ENCODE measurements at places on chromosomes 13 and 19.

GRCh38 chr13:70415136-70415535 is 306.9 kb upstream of the KLHL1 start:
- no peak for DNase-seq

DNA sequence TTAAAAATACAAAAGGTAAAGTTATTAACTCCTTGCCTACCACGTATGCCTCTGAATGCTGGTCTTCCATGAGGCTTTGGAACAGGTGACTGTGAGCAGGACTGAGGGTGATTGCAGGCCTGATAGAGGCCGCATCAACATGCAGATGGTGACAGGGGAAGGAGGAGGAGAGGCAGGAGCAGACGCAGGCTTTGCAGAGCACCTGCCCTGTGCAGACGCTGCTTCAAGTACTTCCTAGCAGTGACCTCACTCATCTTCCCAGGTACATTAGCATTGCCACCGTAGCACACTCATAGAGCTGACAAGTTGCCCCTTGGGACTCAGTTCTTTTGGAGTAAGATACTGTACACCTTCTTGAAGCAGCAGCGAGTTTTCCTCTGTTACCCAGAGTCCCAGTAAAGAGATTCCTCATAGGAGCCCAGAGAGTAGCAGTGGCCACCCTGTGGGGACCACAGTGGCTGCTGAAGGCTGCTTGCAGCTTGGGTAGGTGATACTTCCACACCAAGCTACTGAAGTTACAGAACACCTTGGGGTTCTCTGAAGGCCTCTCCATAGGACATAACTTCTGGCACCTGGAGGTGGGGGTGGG is 56.0 kb downstream of the ZNF536 start:
- DNase-seq: no peak

DNA sequence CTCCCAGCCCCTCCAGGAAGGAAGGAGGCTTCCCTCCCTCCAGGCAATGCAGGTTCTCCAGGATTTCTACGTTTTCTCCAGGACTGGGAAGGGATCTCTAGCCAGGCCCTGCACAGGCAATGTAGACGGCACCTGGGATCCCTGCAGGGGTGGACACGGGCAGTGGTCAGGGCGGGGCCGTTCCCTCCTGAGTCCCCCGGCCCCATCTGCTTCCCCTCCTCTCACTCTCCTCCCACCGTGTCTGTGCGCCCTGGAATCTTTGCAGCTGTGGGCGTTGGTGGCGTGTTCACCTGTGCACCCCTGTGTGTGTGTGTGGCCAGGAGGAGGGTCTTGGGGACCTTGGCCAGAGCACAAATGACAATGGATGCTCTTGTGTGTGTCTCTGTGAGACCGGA is 10.0 kb downstream of the NRTN start:
- no peak for DNase-seq

DNA sequence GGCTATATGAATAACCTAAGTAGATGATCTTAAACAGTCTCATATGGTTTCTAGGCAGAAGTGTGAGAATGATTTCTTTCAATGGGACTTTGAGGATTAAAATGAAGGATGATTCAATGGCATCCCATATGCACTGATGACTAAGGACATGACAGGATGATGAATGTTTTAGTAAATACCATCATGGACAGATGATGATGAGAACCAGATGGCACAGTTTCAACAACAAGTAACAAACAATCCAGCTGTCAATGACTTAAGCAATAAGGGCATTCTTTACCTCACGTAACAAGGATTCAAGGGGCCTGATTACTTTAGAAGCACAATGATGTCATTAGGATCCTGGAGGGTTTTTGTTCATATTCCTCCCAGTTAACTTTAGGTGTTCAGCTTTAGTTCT is 2678.4 kb downstream of the PCDH9 start:
- DNase-seq: peak; percentile 89

DNA sequence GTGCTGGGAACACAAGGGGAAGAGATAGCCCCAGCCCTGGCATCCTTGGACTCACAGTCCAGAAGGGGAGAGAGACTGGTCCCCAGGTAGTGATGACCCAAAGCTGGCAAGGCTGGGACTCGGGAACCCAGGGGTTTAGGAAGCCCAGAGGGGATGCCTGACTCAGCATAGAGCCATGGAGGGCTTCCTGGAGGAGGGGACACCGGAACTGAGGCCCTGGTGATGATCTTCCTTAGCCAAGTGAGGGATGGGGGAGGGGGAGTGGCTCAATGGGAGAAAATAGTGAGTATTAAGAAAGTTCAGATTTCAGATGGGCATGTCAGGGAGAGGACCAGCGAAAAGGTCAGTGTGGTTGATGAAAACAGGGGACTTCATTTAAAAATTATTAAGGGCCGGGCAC is 26.8 kb downstream of the EXOC3L2 start:
- DNase-seq: no peak

GRCh38 chr19:6172074-6172863 is 36.8 kb downstream of the ACSBG2 start:
- DNase-seq: no peak

DNA sequence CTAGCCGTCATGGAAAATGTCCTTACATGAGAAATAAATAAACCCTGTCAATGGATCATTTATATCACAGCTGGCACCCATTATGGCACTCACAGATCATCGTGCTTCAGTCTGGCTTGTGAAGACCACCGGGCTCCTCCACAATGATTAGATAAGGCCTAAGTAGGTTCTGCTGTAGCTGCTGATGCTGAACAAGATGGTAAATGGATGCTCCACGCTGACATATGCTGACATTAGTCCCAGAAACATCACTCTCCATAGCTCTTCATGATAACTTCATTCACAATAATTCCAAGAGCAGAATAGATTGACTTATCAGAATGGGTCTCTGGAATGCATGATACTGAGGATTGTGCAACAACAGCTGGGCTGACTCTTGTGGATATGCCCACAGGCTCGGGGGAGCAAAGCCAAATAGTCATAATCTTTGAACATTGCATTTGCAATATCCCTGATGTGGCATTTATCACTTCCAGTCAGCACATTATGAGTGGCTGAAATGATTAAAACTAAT is 63.8 kb upstream of the RXFP2 start:
- peak; percentile 60 for DNase-seq

DNA sequence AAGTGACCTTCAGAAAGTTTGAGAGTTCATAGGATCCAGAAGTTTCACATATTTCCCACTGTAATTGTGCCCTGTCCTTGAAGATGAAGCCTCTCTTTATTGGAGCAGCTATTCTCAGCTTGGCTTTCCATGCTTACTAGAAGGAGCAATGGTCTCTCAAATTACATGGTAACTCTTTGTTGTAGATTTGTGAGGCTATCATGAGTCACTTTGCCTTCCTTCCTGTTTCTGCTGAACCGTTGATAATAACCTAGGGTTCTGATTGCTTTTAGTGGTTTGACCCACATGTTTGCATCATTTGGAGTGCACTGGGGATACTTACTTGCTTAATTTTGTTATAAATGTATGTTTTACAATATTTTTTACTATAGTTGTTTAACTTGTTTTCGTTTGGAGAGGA is 772.9 kb upstream of the SLITRK6 start:
- DNase-seq: peak; percentile 57

DNA sequence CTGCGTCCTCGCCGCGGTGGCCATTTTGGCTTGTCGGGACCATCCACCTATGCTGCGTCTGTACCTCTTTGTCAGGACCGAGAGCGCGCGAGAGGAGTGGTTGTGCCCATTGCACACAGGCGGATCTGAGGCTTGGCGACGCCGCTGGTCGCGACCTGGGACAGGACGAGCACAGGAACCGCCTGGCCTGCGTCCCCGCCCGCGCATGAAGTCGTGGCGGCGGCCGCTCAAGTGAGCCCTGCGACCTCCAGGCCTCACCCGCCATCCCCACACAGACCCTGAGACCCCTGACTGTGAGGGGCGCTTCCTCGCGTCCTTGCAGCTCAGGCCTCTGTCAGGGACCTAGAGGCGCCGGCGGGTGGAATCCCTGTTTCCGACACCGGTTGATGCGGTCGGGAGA is 16.8 kb downstream of the ZNF586 start:
- no peak for DNase-seq

GRCh38 chr19:15210323-15210781 is 9.6 kb upstream of the NOTCH3 start:
- DNase-seq: peak; percentile 94

GRCh38 chr19:12733369-12734214 is 892 bp downstream of the TRIR start:
- peak; percentile 74 for DNase-seq

GRCh38 chr13:40776681-40777165 is 5.7 kb upstream of the MRPS31 start:
- peak; percentile 27 for DNase-seq

GRCh38 chr19:23561341-23561740 is 125.7 kb downstream of the ZNF675 start:
- no peak for DNase-seq

GRCh38 chr19:30326393-30326710 is 45.8 kb upstream of the ZNF536 start:
- no peak for DNase-seq

DNA sequence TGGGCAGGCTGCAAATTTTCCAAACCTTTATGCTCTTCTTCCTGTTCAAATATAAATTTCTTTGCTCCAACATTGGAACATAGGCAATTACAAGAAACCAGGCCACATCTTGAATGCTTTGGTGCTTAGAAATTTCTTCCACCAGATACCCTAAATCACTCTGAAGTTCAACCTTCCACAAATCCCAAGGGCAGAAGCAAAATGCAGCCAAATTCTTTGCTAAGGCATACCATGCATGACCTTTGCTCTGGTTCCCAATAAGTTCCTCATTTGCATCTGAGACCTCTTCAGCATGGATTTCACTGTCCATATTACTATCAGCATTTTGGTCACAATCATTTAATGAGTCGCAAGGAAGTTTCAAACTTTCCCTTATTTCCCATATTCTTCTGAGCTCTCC is 130.9 kb downstream of the DIAPH3 start:
- peak; percentile 54 for DNase-seq

DNA sequence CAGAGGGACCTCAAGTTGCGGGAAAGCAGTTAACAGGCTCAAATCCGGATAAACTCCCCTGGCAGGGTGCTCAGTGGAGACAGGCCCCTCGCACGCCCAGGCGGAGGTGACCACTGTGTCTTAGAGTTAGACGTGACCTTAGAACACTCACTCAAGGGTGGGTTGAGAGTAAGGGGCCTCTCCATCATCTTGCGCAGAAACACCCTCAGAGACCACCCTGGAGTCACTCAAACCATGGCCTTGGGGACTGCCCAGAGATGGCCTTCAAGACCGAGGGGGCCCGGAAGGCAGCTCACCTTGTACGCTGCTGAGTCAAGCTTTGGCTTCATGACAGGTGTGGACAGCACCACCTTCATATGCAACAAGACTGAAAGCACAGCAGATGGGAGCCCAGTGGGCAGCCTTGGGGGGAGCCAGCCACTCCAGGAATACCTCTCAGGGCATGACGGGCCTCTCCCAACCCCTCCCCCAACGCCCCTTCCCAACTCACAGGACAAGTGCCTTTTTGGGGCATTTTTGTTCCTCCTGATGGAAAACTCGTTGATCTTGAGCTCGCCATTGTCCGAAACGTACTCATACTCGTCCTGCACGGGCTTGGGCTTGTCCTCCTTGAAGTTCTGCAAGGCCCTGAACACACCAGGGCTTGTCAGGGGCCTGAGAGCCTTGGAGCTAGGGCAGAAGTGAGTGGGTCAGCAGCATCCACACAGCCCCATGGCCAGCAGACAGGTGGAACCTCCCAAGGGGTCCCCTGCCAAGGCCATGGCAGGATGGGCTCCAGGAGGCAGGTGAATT is 229.2 kb downstream of the TUBA3C start:
- DNase-seq: no peak

DNA sequence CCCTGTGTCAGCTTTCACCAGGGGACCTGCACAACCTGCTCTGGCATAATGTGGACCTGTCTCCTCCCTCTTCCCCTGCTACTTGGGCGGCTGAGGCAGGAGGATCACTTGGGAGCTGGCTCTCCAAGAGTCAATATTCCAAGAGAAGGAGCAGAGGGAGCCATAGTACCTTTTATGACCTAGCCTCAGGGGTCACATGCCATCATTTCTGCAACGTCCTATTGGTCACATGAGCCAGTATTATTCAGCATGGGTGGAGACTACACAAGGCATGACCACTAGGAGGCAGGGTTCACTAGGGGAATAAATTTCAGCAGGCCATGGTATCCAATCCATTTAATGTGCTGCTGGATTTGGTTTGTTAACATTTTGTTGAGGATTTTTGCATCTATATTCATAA is 12.0 kb upstream of the SHFL start:
- peak; percentile 59 for DNase-seq

DNA sequence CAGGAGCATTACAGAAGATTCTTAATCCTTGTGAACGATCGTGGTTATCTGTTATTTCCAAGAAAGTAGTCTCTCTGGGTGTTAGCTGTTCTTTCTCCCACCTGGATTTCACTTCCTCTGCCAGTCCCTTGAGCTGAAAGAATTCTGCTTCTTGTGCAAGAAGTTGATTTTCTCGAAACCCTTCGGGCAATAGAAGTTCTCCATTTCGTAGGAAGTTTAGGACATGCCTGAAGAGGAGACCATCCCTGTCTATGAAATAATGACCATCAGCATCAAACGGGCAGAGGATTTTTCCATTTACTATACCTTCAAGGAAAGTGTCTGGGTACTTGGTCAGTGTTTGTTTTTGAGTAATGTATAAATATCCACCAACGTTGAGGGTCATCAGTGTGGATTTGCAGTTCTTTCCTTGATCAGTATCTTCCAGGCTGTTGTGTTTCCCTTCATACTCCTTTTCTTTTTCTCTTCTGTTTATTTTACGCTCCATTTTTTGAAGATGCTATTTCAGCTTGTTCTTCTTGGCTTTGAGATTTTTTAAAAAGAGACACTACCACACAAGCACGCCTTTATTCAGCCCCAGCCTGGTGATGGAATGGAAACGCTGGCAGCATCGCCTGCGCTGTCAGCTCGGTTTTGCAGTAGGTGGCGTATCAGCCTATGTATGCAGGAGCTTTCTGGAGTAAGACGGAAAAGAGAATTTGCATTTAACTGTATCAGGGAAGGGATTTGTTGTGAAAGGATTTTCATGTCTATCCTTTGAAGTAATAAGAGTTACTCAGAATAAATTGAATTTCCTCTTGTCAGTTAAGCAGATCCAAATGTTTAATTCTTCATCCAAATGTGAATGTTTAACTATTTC is 6.5 kb downstream of the KCTD4 start:
- DNase-seq: peak; percentile 71

DNA sequence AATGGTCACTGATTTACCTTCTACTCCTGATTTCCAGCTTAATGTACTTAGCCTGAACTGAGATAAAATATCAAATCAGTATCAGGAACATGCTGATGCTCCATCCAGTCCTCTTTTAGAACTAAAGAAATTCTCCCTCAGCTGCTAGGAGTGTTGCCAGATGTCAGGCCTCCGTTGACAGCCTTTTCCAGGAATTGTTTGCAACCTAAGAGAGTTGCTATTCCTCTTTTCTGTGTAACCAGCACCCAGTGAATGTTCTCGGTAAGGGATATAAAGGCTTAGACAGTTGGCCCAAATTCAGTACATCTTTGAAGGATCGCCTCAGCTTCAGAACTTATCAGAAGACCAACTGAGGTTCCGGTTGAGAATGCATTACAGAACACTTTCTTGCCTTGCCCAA is 559.0 kb downstream of the PCDH17 start:
- no peak for DNase-seq

- no peak for DNase-seq
These were observed 106.6 kb downstream of the MZT1 start for GRCh38 chr13:72620874-72621273.

Data from fibroblast of mammary gland (primary cell).